ENCODE measurements at places on chromosomes 12 and 14. TPM values are rescaled to one million over a fixed set of nuclear protein-coding genes. Genes with fewer than 3 reads are reported as not detected.

Gene C12orf42
- total RNA-seq: 1.0 TPM

Gene ASPG
- total RNA-seq: not detected

GRCh38 chr12:26119391-26119989, 5.3 kb downstream of the BHLHE41 start:
- peaks cover 26% of the 10 kb centered on the region for H3K4me1 ChIP-seq
- H3K36me3 ChIP-seq: no peaks in the 10 kb centered on the region
- no peak for DNase-seq
- no peak overlapping the region for H3K27ac ChIP-seq
- H3K27me3 ChIP-seq: peaks cover 77% of the 10 kb centered on the region

DNA sequence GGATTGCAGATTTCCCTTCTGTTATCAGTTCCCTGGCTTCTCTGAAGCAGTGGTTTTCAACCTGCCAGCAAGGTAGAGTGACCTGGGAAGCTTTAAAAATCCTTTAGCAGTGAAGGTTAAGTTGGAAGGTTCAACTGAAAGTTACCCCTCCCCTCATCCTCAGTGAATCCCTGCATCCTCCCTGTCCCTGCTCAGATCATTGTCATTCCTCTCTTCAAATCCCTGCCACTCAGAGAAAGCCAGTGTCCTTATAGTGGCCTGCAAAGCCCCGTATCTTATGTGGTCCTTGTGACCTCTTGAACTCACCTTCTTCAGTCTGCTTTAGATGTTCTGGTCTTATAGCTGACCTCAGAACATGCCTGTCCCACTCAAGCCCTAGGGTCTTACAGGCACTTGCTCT, 53.6 kb downstream of the PPM1A start:
- no peak overlapping the region for H3K4me3 ChIP-seq
- DNase-seq: no peak
- H3K4me1 ChIP-seq: no peaks in the 10 kb centered on the region
- H3K27me3 ChIP-seq: no peaks in the 10 kb centered on the region
- no peak overlapping the region for H3K27ac ChIP-seq

GRCh38 chr12:13124656-13125505, 21.4 kb upstream of the GSG1 start:
- peaks cover 2% of the 10 kb centered on the region for H3K27me3 ChIP-seq
- H3K4me1 ChIP-seq: no peaks in the 10 kb centered on the region
- no peaks in the 10 kb centered on the region for H3K36me3 ChIP-seq
- no peak overlapping the region for H3K4me3 ChIP-seq

Gene ISCU
- 60.8 TPM for total RNA-seq

DNA sequence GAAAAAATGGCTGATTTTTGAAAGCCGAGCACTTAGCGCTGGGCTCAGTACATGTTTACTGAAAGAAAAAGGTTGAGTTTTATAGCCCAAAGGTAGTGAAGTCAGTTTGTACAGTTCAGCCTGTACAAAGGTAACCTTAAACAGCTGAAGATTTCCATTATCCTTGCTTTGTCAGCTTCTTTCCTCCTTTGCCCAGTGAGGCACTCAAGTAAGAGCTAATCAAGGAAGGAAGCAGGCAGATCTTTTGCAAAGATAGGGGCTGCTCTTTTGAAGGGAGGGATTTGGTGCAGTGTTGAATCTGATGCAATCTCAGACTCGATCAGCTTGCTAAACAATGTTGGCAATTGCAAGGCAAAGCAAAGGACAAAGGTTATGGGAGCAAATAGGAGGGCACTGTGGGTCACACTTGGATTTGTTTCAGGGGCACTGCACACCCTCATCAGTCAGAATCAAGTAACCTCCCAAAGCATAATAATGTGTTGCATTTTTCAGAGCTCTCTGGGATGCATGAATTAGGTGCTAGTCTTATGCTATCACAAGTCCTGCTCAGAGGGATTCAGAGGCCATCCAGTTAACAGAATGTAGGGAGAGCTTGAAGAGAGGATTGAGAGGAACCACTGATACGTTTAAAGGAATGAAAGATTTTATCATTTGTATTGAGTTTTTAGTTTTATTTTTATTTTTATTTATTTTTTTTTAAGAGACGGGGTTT, 44.4 kb downstream of the ANO6 start:
- H3K27me3 ChIP-seq: no peaks in the 10 kb centered on the region
- H3K4me1 ChIP-seq: peaks cover 21% of the 10 kb centered on the region
- H3K36me3 ChIP-seq: peaks cover 5% of the 10 kb centered on the region

DNA sequence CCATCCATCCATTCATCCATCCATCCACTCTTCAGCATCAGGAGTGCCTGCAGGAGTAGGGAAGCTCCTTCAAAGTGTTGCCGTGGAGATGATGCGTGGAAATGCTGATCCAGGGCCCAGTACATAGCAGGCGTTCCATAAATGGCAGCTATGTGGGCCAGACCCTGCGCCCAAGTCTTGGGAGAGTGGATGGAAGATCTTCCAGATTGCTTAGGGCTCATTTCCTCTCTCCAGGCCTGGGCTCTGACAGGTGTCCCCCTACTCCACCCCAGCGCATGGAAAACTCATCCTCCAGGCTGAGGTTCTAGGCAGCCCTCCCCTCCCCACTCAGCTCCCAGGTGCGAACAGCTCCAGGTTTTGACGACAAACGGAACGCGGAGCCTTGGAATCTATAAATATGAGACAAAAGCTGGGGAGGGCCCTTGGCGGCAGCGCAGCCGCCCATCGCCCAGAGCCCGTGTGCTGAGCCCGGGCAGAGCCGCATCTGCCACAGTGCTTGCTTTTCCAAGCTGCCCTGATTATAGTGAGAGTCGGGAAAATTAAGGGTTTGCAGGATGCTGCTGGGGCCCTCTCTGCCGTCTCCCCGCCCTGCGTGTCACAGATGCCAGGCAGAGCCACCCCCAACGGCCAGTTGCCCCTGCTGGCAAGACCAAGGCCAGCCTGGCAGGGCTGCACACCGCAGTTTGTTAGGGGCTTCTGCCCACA, 1.6 kb downstream of the BEGAIN start:
- no peak overlapping the region for H3K4me3 ChIP-seq
- H3K27me3 ChIP-seq: peaks cover 28% of the 10 kb centered on the region
- no peaks in the 10 kb centered on the region for H3K36me3 ChIP-seq
- no peak overlapping the region for H3K27ac ChIP-seq

DNA sequence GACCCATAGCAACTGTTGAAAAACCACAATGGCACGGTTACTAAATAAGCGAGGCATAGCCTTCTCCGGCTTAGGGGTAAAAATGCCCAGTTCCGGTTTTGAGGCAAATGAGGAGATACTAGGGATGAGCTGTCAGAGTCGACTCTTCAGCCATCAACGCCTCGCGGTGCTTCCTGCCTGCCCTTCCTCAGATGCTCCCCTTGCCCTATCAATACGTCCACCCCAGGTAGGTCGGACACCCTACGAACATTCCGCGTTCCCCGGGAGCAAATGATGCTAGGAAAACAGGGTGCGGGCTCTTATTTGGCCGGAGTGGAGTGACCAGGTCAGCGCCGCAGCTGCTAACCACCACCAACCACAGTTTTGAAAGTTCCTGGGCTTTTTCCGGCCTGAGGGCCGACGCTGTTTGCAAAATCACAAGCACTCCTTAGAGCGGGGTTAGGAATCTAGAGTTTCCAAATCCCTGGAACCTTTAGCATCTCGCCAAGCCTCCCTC, 1.2 kb downstream of the SRSF9 start:
- peak overlapping the region; percentile 93 for H3K4me3 ChIP-seq
- DNase-seq: peak; percentile 24
- no peaks in the 10 kb centered on the region for H3K27me3 ChIP-seq
- peaks cover 43% of the 10 kb centered on the region for H3K4me1 ChIP-seq

DNA sequence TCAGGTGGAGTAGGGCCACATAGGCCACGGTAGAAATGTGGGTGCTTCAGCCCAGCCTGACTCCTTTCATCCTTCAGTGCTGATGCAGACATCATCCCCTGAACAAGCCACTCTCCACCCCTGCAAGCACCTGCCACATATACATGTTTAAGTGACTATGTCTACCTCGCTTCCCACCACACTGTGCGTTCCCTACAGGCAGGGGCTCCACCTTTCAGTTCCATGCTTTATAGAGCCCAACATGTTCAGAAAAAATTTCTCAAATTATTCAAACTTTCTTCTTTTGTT, 11.6 kb downstream of the SLC7A7 start:
- H3K36me3 ChIP-seq: no peaks in the 10 kb centered on the region
- no peak overlapping the region for H3K4me3 ChIP-seq
- no peak overlapping the region for H3K27ac ChIP-seq
- H3K27me3 ChIP-seq: peaks cover 24% of the 10 kb centered on the region
- no peaks in the 10 kb centered on the region for H3K4me1 ChIP-seq
- no peak for DNase-seq

DNA sequence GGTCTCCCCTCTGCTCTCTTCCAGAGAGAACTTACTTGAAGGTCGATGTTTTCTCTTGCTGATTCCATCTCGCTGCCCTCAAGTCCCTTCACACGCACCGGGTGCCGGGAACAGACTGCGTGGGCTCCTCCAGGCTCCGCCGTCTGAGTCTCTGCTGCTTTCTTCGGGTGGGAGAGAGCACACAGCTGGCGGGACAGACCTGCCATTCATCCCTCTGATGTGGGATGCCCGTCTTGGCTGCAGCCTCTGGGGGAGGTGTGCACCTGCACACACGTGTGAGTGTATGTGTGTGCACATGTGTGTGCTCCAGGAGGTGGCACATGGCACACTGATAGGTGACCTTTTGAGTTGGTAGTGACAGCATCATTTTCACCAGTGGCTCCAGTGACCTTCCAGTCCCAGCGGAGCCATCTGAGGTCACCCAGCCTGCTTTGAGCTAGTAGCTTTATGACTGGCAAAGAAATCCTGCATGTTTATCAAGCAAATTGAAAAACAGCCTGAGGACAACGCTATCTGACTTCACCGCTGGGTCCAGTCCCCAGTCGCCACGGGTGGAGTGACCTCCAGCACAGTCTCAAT, at the start of gene NINJ2:
TSS of gene NINJ2 (minus strand) at position 153 of the 579 bp plus-strand sequence. CDS start at position 68, 85 bp downstream.
- DNase-seq: no peak
- H3K36me3 ChIP-seq: no peaks in the 10 kb centered on the region
- H3K27me3 ChIP-seq: no peaks in the 10 kb centered on the region
- H3K4me3 ChIP-seq: peak within 1 kb of the TSS; percentile 43
- H3K4me1 ChIP-seq: peaks cover 59% of the 10 kb centered on the region

Data from activated CD4-positive, alpha-beta T cell treated with anti-CD3 and anti-CD28 coated beads, Interleukin-2, amount 10 ng/mL, durations not matched to agents 7 days and 5 days (primary cell).